Hematopoietic multipotent progenitor cell treated with erythropoietin and hydrocortisone succinate and interleukin-3 and kit ligand, for 15 days (in vitro differentiated cells): ENCODE measurements at places on chromosomes 7 and 10.

DNA sequence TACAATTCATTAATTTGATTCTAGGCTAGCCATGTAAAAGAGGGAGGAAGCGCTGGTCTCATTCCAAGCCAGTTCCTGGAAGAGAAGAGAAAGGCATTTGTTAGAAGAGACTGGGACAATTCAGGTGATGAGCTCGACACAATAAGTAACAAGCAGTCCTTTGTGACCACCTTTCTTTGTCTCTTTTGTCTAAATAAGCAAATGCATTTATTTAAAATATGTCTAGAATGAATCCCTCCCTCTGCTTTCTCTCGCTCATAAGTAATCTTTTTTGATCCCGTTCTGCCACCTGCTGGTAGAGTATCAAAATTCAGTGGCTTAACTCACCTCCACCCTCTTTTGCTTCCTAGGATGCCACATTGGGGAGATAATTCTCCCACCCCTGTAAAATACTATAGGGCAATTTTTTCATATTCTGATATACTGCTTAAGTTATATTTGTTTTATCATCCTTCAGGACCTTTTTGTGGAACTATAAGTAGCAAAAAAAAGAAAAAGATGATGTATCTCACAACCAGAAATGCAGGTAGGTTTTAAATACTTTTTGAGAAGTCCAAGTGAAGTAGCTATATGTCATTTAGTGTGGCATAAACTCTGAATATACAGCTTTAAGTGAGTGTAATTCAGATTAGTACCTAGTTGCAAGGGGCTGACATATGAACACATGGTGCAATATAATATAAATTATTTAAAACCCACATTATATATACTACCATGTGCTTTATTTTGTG is 91.5 kb downstream of the GSDME start:
- peak; percentile 68 for DNase-seq

DNA sequence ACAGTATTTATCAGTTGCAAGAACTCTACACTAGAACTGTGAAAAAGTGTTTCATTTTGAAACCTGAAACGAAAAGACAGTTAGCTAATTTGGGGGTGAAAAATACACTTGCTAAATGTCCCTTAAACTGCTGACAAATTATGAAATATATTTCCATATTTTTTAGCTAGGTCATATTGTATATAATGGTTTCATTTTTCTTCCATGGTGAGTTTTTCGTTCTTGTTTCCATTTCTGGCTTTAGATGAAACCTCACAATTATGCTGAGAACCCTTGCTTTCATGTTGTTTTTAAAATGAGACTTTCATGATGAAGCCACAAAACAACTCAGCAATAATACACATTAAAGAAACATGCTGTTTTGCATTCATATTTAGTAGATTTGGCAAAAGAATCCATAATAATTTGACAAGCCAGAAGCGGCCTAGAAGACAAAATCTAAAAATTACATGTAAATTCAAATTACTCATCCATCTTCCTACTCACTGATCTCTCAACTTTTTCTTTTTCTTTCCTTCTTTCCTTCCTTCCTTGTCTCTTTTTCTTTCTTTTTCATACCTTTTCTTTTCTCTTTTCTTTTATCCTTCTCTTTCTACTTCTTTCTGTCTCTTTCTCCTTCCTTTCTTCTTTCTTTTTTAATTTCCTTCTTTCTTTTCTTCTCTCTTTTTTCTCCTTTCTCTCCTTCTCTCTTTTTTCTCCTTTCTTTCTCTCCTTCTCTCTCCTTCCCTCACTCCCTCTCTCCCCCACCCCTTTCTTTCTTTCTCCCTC is 46.5 kb upstream of the ITGB8 start:
- DNase-seq = no peak

- DNase-seq = no peak
These were observed 367 bp upstream of the AVL9 start for GRCh38 chr7:32494946-32495297.

DNA sequence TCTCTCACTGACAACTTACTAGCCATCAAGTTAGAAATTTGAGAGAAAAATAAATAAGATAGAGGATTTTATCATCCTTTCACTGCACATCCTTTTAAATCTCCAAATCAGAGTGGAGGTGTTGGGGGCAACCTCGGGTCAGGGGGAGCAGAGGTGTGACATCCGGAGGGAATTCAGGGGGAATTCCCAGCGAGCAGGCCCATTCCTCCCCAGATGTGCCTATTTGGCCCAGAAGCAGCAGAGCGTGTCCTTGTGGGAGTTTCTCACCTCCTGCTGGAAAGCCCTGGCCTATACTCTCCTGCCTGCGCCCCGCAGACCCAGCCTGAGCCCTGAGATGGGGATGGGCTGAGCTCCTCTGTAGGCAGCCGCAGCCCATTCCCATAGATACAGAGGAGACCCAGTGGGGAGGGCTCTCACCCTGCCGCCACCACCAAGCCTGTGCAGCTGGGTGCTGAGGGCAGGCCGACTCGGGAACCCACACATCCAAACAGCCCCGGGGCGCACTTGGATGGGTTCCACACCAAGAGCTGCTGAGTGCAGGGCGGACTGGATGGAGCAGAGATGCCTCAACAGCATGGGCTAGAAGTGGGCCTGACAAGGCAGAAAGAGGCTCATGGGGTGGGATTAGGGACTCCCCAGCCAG is 124.5 kb downstream of the CXCL12 start:
- no peak for DNase-seq

DNA sequence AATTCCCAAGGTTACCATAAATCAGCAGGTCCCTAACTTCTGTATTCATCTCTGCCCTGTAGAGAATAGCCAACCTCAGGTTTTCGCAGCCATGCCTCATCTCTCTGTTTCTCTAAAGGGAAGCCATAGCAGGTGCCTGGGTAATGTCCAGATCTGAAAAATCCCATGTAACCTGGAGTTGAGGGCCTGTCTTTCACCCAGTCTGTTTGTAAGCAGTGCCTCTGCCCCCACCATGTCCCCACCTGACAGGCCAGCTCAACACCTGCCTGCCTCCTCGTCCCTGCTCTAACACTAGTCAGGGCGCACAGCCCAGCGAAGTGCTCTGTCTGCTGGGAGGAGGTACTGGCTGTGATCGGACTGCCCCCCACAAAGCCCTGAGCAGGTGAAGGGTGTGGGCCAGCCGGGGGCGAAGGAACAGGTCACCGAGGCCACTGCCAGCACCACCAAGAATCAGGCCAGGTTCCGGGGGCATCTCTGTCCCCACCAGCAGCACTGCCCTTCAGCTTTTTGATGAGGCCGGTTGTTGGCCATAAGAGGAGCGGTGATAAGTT is 210.4 kb downstream of the MGMT start:
- DNase-seq = no peak

DNA sequence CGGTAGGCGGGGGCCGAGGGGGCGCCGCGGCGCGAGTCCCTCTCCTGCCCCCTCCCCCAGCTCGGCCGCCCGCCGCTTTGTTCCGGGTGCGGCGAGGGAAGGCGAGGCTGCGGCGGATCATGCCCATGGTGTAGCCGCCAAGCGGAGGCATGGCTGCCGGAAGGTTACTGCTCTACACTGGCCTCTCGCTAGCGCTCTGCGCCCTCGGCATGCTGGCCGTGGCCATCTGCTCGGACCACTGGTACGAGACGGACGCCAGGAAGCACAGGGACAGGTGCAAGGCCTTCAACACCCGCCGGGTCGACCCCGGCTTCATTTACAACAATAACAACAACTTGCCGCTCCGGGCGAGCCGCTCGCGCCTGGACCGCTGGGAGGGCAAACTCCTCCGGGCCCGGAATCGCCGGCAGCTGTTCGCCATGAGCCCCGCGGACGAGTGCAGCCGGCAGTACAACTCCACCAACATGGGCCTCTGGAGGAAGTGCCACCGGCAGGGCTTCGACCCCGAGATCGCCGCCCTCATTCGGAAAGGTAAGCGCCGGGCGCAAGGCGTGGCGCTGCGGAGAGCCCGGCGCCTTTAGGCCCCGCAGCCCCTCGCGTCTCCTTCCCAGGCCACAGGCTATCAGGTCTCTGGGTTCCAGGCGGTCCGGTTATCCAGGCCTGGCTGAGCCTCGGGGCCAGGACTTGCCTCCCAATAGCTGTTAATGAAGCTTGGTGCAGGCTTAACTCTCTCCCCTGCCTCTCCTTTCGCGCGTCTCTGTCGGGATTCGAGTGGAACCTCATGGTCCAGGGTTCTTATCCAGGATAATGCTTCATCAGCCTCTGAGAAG is 513 bp downstream of the TMEM178B start:
- no peak for DNase-seq

DNA sequence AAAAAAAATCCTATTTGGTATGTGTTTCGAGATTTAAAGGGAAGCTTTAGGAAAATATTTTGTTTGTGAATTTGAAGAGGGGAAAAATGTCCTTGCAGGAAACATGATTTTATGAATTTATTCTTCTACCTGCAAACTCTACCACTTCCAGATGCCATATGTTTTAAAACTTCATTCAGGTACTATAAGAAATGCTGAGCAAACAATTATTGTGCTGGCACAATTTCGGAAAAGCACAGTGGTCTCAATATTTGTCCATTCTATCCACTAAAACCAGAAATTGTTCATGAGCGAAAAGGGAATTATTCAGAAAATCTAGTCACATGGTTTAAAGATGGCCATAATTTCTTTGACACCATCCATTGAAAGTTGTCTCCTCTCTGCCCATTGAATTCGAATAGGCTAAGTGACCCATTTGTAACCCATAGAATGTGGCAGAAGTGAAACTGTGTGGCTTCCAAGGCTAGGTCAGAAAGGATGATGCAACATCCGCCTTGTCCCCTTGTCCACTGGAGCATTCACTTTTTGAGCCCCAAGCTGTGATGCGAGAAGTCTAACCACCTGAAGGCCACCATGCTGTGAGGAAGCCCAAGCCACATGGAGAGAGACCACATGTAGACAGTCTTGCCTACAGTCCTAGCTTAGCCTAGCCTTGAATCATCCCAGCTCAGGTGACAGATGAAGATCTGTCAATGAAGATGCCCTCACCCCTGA is 189.8 kb upstream of the PRKCQ start:
- no peak for DNase-seq

DNA sequence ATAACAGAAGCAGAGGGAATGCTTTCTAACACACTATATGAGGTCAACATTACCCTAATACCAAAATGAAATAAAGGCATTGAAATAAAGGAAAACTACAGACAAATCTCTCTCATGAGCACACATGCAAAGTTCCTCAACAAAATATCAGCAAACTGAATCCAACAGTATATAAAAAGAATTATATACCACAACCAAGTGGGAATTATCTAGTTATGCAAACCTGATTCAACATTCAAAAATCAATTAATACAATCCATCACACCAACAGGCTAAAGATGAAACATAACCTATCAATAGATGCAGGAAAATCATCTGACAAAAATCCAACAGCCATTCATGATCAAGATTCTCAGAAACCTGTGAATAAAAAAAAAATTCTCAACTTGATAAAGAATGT is 34.5 kb downstream of the LMBR1 start:
- no peak for DNase-seq

GRCh38 chr7:931871-932650 is 22.4 kb downstream of the ADAP1 start:
- DNase-seq = no peak

DNA sequence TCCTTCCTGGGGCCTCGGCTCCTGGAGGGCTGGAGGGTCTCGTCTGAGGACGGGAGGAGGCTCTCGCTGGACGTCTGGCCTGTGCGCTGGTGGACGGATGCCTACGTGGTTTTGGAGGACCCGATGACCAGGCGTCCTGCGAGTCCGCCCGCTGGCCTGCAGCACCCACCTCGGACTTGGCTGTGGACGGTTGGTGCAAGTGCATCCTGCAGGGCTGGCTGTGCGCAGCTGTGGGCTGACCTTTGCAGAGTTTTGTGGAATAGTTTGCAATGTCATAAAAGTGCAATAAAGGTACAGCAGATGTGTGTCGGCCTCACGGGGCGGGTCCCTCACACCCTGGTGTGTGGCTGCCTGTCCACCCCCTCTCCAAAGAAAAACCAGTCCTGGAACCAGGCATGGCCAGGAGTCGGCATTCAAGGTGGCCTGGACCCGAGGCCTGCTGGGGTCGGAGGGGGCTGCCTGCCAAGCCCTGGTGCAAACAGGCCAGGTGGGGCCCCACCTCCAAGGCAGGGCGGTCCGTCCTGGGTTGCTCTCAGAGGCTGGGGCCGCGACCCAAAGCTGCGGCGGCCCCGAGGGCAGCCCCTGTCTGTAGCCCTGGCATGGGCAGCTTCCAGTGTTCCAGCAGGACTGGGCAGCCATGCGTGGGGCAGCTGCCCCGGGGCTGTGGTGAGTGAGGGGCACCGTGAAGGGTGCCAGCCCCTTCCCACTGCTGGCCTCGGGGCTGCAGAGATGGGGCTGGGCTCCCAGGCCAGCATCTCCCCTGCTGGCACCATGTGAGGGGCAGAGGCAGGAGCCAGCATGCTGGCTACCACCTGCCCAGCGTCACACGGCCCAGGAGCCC is 29.3 kb upstream of the FOXL3 start:
- DNase-seq = no peak

GRCh38 chr10:646118-646524 is 43.3 kb downstream of the DIP2C start:
- no peak for DNase-seq

- DNase-seq = no peak
These were observed 541.0 kb upstream of the ADARB2 start for GRCh38 chr10:2278363-2278762.

- no peak for DNase-seq
These were observed 83.6 kb upstream of the TMEM72 start for GRCh38 chr10:44827431-44828006.

GRCh38 chr10:30170146-30170545 is 110.8 kb upstream of the JCAD start:
- DNase-seq = no peak

DNA sequence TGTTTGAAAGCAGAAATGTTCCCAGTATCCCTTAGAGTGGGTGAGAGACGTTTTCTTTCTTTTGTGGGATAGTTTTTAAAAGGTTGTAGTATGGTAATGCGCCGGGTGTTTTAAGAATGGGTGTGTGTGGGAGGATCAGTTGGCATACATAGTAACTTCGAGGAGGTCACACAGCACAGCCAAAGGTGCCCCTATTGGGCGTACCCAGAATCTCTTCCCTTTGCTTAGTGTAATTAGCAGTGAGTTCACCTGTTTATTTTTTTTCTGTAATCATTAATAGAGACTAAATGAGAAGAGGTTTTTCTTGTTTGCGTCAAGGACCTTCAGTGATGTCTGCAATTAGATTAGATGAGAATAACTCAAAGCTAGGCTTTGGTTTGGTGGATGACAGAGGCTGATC is 1.5 kb downstream of the PLEKHA8 start:
- DNase-seq = peak; percentile 17

DNA sequence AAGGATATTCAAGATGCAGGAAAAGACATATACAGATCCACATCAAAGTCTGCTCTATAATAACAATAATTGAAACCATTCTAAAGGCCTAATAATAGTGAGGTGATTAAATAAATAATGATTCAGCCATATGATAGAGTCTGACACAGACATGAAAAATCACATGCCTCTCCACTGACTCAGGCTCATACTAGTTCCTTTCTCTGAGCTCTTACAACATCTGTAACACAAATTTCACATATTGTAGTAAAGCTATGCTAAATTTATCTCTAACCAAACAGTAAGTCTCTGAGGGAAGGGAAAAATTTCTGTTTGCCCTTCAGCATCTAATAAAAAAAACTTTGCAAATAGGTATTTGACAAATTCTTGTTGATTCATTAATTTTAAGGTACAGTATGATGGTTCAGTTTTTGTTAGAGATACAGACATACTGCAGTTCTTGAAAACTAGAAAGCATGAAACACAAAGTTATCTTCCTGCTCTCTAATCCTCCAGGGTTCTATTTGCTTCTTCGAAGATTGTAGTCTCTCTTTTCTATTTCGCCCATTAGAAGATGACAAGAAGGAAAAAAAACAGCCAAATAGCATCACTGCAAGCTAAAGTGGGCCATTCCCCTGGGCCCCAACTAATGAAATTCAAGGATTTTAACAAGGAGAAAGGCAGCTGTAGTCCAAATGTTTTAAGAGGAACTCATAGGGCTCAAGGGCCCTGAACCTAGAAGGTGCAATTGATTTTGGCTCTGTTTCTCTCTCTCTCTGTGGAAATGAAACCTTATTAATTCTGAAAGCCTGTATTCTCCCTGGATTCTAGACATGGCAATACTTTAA is 53.9 kb downstream of the CUBN start:
- DNase-seq = no peak
